ENCODE measurements at places on chromosomes 13 and 19.

DNA sequence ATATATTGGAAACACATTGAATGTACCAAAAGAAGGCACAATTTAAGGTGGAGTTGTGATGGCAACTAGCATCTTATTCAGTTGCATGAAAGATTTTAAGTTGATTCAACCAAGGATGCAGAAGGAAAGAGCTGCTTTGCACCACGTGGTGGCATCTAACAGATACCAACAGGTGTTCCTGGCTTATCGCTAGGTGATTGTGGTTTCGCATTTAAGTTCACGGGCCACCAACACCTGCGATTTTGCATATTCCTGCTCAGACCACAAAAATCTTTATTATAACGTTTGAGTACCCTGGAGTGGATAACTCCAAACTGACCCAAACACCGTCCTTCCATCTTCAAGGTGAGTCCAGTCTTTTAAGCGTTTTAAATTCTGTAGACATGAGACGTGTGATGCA, 45.3 kb downstream of the RGCC start:
- DNase-seq = no peak

DNA sequence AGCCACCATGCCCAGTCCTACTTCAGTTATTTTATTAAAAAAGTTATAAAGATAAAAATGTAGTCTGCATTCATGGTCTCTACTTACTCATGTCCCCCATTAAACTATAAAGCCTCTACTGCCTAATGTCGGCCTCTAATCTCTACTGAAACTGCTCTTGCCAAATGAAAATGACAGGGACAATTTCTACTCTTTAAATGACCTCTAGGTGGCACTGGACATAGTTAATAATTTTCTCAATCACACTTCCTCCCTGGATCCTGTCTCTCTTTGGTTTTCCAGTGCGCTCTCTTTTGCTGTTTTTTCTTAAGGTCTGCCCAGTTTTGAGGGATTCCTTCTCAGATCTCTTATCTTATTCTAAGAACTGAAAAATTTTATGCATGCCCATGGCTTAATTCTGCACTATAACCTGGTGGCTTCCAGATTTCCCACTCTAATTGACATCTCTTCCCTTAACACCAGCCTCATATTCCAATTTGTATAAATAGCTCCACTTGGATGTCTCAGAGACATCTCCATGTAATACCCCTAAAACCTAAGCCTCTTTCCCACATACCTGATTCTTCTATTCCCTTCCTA, 54.3 kb downstream of the MTMR6 start:
- peak; percentile 27 for DNase-seq

- DNase-seq = no peak
These were observed 150.5 kb downstream of the TEX29 start for GRCh38 chr13:111470933-111471332.

DNA sequence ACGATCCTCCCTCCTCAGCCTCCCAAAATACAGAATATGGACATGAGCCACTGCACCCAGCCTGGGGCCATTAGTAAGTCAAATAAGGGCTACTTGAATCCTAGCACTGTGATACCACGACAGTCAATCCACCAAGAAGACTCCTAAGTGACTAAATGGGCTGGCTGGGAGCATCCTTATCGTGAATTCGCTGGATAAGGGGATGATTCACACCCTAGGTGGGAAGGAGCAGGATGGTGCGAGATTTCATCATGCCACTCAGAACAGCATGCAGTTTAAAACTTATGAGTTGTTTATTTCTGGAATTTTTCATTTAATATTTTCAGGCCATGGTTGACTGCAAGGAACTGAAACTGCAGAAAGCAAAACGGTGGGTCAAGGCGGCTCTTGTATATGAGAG, 30.2 kb downstream of the ATP8A2 start:
- no peak for DNase-seq

DNA sequence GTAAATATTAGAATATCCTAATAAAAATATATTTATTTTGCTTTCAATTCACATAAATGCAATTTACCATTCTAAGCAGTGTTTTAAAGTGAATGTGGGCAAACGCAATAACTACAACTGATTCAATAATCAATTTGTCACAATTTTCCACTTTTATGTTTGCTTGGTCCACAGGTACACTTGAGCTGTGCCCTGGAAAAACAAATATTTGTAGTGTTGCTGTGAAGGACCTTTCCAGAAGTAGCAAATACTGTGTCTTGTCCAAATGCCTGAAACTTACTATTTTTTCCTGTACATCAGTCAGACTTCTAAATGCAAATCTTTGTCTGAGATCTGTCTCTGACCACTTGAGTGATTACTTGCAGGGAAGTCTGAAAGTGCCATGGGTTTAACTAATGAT, 845.8 kb upstream of the SLITRK5 start:
- no peak for DNase-seq

DNA sequence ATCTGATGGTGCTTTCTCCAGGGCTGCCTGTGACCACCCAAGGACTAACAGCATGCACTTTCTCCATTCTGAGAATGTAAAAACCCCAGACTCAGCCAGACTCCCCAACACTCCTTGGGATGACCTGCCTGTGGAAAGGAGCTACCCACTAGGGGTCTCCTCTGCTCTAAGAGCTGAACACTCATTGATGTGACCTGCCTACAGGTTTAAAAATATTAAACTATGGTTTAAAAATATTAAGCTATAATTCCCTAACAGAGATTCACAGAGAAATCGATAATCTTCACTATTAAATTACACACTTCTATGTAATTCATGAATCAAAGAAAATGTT, 696.2 kb upstream of the SLITRK5 start:
- DNase-seq = no peak

- DNase-seq = no peak
These were observed 10.3 kb upstream of the FUT5 start for GRCh38 chr19:5880604-5881078.

- no peak for DNase-seq
These were observed 30.5 kb downstream of the SLC15A1 start for GRCh38 chr13:98721825-98722510.

GRCh38 chr19:29172302-29172701, 40.6 kb downstream of the UQCRFS1 start:
- no peak for DNase-seq

GRCh38 chr19:41023193-41023592, 32.1 kb downstream of the CYP2B6 start:
- DNase-seq = no peak

- no peak for DNase-seq
These were observed at the start of gene OLFM2 for GRCh38 chr19:9936326-9937000. OLFM2 (minus strand) TSS chr19:9936515; CDS start chr19:9936366, 149 bp downstream.

- DNase-seq = no peak
These were observed 2.6 kb upstream of the JUNB start for GRCh38 chr19:12788682-12789097.

DNA sequence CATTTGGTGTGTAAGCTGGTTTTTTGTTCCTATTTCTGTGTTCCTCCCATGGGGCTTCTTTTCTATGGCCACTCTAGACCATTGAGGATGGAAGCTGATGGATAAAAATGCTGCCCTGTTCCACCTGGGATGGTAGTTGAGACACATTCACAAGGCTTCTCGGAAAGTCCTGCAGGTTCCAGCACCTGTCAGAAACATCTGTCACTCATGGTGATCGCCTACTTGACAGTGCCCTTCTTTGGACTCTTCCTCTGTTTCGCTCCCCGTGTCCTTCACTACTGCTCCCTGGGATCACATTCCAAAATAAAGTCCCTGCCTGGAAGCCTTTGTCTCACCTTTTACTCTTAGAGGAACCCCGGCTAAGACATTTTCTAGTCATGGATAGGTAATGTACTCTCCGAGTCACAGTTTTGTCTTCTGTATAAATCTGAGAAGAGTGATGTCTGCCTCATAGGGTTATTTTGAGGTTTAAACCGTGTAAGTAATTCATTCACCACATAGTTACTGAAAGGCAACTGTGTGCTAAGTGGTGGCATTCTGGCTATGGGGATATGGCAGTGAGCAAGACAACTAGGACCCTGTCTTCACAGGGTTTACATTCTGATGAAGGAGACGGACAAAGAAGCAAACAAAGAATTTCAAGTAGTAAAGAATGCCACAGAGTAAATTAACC, 21.0 kb downstream of the UBAC2 start:
- no peak for DNase-seq

DNA sequence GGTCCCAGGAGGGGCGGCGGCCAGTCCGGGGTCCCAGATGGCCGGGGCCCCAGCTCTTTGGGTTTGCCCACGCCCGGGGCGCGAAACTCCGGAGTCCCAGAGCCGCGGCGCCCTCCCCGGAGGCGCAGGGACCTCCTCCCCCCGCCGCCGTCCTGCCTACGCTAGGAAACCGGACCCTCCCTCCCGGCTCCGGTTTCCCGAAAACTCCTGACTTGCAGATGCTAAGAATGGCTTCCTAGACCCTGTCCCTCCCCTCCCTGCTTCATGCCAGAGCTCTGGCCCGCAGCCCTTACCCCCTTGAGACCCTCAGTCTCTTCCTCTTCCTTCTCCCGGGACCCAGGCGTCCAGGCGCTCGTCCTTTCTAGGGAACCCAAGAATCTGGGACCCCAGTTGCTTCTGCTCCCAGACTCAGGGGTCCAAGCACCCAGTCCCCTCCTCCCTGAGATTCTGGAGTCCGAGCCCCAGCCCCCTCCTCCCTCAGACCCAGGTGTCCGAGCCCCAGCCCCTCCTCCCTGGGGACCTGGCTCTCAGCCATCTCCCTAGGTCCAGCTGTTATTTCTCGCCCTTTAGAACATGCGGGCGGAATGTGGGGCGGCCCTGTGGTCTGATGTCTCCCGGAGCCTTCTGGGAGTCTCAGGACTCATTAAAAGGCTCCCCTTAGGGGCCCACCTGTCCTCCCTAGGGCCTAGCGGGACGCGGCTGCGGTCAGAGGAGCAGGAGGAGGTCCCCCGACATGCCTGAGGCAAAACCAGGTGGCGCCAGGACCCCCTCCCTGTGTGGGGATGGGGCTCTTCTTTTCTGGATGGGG, at the start of gene MYBPC2:
TSS of gene MYBPC2 (plus strand) at position 672 of the 808 bp plus-strand sequence. CDS start at position 734, 62 bp downstream.
- DNase-seq = no peak

DNA sequence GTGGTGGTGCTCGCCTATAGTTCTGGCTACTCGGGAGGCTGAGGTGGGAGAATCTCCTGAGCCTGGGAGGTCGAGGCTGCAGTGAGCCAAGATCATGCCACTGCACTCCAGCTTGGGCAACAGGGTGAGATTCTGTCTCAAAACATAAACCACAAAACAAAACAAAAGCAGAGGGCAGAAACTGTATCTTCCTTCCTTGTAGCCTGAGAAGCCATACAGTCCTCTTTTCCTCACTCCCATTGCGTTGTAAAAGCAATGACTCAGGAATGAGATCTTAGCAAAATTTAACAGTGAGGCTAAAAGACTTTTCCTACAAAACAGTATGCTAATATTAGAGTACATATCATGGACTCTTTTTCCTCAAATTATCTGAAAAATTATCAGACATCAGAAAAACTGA, 130.9 kb downstream of the SHISA2 start:
- DNase-seq = no peak

GRCh38 chr13:41780715-41781706, 179.9 kb downstream of the VWA8 start:
- no peak for DNase-seq

GRCh38 chr19:18723871-18724377, 40.4 kb downstream of the CRTC1 start:
- DNase-seq = no peak

DNA sequence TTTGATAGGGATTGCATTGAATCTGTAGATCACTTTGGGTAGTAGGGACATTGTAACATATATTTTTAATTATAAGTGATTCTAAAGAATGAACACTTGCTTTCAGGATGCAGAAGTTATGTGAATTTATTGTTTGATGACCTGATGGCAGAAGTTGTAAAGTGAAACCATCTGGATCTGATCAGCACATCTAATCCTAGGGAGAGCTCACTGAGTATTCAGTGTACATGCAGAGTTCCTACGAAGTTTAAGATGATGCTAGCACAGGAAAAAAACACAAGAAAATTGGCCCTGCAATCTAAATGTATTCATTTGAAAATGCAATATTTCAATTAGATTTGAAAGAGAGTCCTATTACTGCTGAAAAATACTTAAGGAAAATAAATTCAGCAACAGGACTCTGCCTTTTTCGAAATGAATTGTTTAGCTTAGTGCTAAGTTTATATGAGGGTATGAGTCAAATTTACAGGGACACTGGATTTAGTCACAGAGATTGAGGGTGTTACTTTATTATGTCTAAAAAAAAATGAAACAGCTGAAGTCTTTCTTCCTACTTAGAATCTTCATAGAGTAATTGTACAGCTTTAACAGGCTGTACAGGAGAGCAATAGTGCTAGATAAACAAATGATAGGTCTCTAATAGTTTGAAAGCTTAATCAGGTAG, 385.7 kb downstream of the DCT start:
- DNase-seq = no peak

DNA sequence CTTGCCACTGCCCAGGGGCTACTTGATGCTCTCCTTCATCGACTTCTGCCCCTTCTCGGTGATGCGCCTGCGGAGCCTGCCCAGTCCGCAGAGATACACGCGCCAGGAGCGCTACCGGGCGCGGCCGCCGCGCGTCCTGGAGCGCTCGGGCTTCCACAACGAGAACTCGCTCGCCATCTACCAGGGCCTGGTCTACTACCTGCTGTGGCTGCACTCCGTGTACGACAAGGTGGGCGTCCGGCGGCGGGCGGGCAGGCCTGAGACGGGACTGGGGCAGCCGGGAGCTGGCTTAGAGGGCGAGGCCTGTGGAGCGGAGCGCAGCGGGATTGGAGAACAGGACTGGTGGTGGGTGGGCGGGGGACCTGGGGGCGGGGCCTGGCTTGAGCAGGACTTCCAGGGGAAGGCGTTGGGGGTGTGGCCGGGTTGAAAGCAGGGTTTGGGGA, 12.7 kb upstream of the PSMD8 start:
- no peak for DNase-seq

- DNase-seq = no peak
These were observed 9.1 kb upstream of the ERVK3-1 start for GRCh38 chr19:58296104-58296503.

DNA sequence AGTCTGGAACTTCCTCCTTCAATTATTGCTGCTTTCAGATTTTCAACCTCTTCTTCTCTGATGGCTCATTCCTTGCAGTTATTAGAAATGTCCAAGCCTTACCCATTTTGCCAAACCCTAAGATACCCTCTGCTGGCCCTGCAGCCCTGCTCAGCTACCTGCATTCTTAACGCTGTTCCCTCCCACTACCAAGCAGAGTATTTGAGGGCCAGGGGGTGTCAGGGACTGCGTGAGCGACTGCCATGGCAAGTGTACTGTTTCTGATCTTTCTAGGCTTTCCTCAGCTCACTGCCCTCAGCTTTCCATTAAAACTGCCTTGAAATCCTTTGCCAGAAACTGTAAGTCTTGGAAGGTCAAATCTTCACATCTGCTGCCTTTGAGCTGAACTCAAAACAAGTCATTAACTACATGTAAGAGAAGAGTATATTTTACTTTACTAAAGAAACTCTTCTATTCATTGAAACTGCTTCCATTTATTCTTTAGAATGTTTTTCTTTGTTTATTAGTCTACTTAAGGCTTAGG, 41.0 kb downstream of the HS6ST3 start:
- DNase-seq = no peak

Measured in NCI-H2081 treated with DMSO at 0.1 percent for 48 hours (cell line).